ENCODE measurements at places on chromosomes 11 and 22. TPM values are rescaled to one million over a fixed set of nuclear protein-coding genes. Genes with fewer than 3 reads are reported as not detected.

The HTATIP2 gene
- total RNA-seq = 41.4 TPM

The P2RY6 gene
- not detected for total RNA-seq

The OR52K2 gene
- total RNA-seq = 0.18 TPM

The SEZ6L gene
- total RNA-seq = not detected

The RAB39A gene
- 0.16 TPM for total RNA-seq

The TYR gene
- not detected for total RNA-seq

The TSKU gene
- 8.0 TPM for total RNA-seq

The MN1 gene
- 0.05 TPM for total RNA-seq
